Activated CD4-positive, alpha-beta T cell treated with anti-CD3 and anti-CD28 coated beads, Interleukin-2, Interleukin-6, amounts not matched to agents 100 ng/mL and 50 ng/mL, durations not matched to agents 16 hours and 8 hours (primary cell): ENCODE measurements at places on chromosomes 3 and 15.

GRCh38 chr3:179882292-179882691 is 154.4 kb downstream of the PEX5L start:
- DNase-seq: peak; percentile 13

DNA sequence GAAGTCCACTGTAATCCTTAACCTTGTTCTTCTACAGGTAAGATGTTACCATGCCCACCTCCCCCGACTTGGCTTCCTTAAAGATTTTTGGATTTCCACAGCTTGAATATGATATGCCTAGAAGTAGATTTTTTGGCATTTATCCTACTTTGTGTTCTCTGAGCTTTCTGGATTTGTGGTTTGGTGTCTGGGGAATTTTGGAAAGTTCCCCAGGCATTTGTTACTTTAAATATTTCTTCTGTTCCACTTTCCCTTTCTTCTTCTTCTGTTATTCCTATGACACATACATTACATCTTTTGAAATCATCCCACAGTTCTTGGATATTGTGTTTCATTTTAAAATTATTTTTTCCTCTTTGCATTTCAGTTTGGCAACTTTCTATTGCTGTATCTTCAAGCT is 122.1 kb upstream of the TMEM108 start:
- no peak for DNase-seq

- no peak for DNase-seq
Observed at GRCh38 chr15:69391046-69391757, 22.9 kb upstream of the KIF23 start.

GRCh38 chr3:31132132-31132769 is 237.8 kb upstream of the GADL1 start:
- DNase-seq: peak; percentile 39

- no peak for DNase-seq
Observed at GRCh38 chr3:119973018-119973646, 121.1 kb downstream of the GSK3B start.

- DNase-seq: no peak
Observed at GRCh38 chr15:33448151-33448550, 137.4 kb downstream of the RYR3 start.

GRCh38 chr3:156581033-156581432 is 26.1 kb upstream of the SSR3 start:
- DNase-seq: no peak

- no peak for DNase-seq
Observed at GRCh38 chr15:69661871-69662644, 209.4 kb downstream of the RPLP1 start.

DNA sequence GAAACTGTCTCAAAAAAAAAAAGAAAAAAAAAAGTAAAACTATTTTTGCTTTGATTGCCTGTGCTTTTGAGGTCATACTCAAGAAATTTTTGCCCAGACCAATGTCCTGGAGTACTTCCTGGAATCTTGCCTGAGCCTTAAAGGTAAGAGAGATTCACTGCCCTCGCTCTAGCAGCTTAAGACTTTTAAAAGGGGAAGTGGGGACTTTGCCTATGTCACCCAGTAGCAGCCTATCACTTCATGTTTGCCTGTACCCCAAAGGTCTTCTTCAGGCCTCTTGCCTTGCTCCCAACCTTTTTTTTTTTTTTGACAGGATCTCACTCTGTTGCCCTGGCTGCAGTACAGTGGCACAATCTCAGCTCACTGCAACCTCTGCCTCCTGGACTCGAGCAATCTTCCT is 18.9 kb upstream of the GOLGB1 start:
- no peak for DNase-seq

DNA sequence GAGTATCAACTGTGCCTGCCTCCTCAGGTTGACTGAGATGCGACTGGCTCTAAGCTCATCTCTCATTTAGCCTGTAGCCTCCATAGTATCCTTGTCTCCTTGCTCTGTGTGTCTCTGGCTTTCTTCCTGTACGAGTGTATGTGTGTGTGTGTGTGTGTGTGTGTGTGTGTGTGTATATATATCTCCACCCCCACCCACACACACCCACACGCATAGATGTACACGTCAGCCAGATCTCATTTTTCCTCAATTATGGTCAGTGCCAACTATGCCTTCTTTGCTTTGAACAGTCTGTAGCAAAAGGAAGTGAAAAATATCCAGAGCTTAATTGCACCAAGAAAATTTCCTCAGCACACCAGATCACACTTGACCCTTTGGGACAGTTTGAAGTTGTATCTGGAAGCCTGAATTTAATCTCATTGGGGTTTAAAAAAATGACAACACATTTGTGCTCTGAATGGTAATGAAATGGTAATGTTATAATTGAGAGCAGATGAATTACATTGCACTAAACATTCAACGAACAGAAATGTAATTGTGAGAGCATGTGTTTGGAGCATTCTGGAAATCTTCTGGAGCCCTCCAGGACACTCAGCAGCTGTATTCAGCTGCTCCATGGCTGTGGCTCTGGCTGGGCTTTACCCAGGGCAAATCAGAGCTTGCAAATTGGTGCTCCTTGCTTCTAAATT is 63.6 kb downstream of the RYR3 start:
- DNase-seq: no peak

GRCh38 chr15:58039079-58040035 is 26.2 kb downstream of the ALDH1A2 start:
- no peak for DNase-seq

GRCh38 chr15:25094066-25094465 is 139.3 kb downstream of the SNRPN start:
- DNase-seq: no peak

DNA sequence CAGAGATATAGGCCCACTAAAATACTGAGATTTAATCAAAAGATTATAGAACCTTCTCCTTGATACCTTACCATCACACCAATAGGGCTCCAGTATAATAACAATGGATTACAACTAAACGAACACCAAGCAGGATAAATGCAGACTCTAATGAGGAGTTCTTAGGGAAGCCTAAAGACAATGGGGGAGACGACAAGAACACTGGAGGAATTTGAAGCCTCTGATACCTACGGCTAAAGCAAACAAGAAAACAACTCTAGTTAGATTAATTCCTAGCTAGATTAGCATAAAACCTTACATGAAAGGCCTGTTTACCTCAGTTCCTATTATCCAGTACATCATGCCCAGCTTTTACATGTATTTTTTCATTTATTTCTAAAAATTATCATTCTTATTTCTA is 35.1 kb downstream of the NGLY1 start:
- DNase-seq: no peak

DNA sequence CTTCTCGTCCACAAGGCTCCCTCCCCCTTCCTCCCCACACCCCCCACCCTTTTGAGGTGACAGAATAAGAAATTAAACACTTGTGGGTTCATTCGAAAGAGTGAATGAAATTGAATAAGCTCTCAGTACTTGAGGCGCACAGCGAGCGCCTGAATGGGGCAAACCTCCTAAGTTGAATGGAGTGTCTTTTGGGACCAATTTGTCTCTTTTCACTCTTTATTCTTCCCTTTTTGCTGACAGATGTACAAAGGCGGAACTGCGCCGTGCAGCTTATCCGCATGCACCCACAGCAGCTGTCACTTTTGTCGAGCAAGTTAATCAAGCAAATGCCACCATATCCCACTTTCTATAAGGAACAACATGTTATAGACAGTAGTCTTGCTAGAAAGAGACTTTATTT is 47.9 kb upstream of the FEZF2 start:
- no peak for DNase-seq

GRCh38 chr3:48467110-48467454 is 20.5 kb downstream of the ATRIP start:
- DNase-seq: no peak

GRCh38 chr3:20346369-20346768 is 160.4 kb upstream of the SGO1 start:
- DNase-seq: no peak

DNA sequence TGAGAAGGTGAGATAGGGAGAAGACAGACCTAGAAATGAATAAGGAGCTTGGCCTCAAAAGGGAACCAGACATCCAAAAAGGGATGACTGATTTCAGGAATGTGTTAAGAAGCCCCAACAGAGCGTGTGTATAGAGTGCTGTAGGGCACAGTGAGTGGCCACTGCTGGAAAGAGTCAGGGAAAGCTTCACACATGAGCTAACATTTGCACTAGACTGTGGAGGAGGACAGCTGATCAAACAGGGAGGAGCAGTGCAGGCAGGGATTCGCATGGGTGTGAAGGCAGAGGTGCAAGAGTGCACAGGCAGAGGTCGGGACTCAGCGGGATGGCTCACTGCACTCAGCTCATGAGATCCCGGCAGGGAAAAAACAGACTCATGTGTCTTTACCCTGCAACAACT is 61.8 kb downstream of the NPTN start:
- DNase-seq: no peak

- no peak for DNase-seq
Observed at GRCh38 chr3:87225659-87226058, 1.4 kb upstream of the CHMP2B start.
